Sigmoid colon (tissue), 7 donors: ENCODE measurements at places on chromosomes 5 and 9. TPM values are rescaled to one million over a fixed set of nuclear protein-coding genes. Genes with fewer than 3 reads are reported as not detected.

GRCh38 chr9:132350861-132351315, 3.9 kb downstream of the SETX start:
- H3K4me3 ChIP-seq, result no peak overlapping the region
- H3K36me3 ChIP-seq, result peaks cover 66% of the 10 kb centered on the region
- H3K27ac ChIP-seq, result peak overlapping the region; percentile 69
- no peaks in the 10 kb centered on the region for H3K27me3 ChIP-seq
- no peak for DNase-seq
- peaks cover 41% of the 10 kb centered on the region for H3K4me1 ChIP-seq

DNA sequence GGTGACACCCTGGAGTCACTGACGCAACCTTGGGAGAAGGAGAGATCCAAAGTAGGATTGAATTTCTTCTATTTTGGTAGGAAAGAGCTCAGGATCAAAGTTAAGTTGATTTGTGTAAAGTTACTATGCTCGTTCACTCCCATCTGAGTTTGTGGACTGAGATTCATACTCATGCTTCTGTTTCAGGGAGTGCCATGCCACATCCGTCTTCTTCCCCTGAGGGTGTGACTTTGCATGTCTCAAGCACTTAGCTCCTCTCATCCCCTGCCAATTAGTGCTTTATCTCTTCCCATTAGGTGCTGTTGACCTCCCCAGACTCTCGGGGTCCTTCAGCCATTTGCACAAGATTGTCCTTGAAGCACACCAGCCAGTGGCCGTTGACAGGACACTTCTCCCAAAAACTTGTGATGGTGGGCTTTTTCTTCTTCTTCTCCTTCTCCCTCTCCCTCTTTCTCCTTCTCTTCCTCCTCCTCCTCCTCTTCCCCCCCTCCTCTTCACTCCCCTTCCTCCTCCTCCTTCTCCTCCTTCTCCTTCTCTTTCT, 232.2 kb upstream of the KLF4 start:
- no peak overlapping the region for H3K27ac ChIP-seq
- DNase-seq, result no peak
- H3K4me3 ChIP-seq, result no peak overlapping the region
- H3K36me3 ChIP-seq, result no peaks in the 10 kb centered on the region

DNA sequence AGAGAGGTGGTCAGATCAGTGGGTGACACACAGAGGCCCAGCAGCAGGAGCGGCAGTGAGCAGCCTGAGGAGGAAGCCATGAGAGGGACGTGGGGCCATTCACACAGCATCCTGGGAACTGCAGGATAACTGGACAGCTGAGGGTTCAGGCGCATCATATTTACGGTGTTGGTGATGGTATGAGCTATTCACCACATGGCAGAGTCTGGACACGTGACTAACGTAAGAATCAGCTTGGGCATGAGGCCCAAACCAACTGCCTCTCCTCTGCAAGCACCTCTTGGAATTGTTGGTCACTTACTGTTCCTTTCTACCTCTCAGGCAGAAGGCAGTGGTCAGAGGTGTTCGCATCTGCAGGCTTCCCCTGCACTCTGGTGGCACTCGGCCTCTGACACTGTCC, 141.1 kb downstream of the ENTREP1 start:
- no peaks in the 10 kb centered on the region for H3K4me1 ChIP-seq
- H3K27ac ChIP-seq, result no peak overlapping the region
- no peak for DNase-seq
- H3K27me3 ChIP-seq, result no peaks in the 10 kb centered on the region

GRCh38 chr9:127878001-127878651, 651 bp upstream of the AK1 start:
- DNase-seq, result peak; percentile 64
- no peaks in the 10 kb centered on the region for H3K27me3 ChIP-seq
- no peaks in the 10 kb centered on the region for H3K36me3 ChIP-seq
- peak overlapping the region; percentile 82 for H3K27ac ChIP-seq
- H3K4me3 ChIP-seq, result peak overlapping the region; percentile 52

Gene SLC6A3
- total RNA-seq, result not detected
